ENCODE measurements at places on chromosomes 4 and X.

DNA sequence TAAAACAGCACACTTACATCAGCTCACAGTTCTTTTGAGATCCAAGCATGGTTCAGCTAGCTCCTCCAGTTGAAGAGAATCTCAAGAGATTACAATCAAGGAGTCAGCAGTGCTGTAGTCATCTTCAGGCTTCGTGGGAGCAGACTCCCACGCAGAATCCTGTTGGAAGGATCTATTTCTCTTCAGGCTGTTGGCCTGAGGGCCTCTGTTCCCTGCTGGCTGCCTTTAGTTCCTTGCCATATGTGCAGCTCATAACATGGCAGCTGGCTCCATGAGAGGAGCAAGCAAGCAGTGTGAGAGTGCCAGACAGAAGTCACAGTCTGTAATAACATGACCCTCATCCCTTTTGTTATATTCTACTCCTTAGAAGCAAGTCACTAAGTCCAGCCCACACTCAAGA lies 168.6 kb downstream of the COX18 start:
- DNase-seq, result no peak

GRCh38 chr4:55727746-55728145 lies 91.6 kb upstream of the NMU start:
- no peak for DNase-seq

DNA sequence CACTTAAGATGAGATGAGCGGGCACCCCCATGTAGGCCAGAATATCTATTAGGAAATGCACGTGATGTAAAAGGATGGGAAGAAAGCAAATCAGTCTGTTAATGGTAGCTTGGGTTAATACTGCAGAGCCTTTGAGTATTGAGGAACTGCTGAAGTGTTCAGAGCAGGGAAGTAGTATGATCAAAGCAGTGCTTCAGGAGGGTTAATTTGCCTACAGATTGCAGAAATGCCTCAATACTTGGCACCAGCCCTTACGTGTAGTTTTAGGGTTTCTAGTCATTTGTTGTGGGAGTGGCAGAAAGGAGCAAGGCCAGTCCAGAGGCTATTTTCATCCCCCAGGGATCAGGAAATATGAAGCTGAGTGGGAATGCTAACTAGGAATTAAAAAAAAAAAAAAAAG lies 19.7 kb downstream of the ZFX start:
- no peak for DNase-seq

DNA sequence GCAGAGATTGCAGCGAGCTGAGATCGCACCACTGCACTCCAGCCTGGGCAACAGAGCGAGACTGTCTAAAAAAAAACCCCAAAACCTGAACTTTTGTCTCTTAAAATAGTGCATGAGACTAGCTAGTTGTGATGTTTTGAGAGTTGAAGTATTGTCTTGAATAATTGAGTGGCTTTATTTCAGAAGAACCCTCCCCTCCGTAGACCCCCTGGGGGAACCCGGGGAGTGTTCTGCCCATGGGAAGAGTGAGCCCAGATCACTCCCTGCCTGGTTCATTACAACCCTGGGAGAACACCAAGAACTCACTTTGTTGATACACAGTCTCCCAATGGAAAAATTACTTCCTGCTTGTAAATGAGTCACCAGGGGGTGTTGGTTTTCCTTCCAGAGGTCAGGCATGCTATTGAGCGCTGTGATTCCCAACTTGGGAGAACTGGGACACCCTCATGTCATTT lies 65.3 kb upstream of the SHISA3 start:
- no peak for DNase-seq

DNA sequence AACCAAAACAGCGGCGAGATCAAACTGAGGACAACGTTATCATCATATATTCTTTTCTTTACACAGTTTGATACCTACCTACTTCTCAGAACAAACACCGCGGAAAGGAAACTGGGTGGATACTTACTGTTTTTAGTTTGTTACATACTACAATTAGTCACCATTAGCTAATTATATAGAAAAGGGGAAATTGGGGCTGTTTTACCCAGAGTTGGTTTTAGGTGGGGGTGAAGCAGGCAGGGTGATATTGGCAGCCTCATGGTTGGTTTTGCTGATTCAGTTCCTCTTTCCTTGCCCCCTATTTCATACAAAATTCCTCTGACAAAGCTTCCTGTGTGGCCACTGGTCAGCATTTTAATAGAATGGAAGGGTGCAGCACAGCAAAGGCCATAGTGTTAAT lies 77.8 kb downstream of the SORBS2 start:
- no peak for DNase-seq

- DNase-seq, result peak; percentile 12
Measured at GRCh38 chr4:140052050-140052449, 101.9 kb downstream of the MAML3 start.

- no peak for DNase-seq
Measured at GRCh38 chr4:13493793-13494192, 9.7 kb upstream of the RAB28 start.

DNA sequence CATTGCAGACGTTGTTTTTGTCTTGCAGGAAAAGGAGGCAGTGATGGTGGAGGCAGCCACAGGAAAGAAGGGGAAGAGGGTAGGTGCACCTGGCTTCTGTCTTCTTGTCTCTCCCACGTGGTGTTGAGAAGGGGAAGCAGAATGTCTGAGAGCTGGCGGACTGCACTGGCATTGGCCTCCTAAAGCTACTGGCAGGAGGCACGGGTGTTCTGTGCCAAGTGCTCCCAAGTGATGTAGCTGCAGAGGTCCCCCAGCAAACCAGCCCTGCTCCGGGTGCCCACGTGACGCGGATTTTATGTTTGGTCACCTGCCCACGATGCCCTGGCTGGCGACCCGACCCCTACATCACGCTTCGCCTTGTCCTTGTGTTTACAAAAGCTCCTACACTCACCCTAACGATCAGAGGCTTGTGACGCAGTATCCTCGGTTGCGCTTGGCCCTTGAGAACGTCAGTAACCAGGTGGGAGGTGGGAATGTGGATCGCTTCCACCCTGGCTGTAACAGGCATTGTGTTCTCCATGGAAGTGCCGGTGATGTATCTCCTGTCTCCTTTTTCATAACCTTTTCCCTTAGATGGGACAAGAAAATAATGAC lies 28.5 kb upstream of the XG start:
- no peak for DNase-seq

DNA sequence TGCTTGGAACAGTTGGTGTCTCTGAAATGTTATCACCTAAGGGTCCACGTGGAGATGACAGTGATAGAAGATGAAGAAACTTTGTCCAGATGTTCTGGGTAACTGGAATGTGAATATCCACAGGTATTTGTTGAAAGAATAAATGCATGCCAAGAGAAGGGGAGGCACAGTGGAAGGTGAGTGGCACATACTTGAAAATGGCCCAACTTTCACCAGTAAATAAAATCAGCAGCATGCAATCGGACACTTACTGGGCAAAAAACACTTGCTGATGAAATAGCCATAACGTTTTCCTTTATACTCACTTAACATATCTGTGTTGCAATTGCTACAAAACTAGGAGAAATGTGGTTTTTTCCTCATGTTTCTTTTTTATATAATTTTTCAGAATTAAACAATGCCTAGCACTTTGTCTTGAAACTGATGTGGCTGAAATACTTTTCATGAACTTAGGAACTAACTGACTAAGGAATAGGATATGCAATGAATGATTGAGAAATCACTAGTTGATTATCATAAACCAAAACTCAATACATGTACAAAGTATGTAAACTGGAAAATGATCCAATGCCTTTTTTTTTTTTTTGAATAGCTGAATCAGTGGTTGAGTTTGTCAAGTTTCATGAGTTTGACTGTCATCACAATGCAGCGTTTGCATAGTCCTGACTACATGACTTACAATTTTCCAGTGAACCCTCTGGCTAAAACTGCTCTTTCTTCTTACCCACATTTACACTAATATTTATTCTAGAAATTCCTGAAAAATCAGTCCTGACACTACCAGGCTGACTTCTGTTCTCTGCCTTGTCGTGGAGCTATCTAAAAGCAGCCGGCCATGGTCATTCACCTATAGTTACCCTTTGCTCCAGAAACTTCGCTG lies 127.4 kb downstream of the CPE start:
- DNase-seq, result no peak

DNA sequence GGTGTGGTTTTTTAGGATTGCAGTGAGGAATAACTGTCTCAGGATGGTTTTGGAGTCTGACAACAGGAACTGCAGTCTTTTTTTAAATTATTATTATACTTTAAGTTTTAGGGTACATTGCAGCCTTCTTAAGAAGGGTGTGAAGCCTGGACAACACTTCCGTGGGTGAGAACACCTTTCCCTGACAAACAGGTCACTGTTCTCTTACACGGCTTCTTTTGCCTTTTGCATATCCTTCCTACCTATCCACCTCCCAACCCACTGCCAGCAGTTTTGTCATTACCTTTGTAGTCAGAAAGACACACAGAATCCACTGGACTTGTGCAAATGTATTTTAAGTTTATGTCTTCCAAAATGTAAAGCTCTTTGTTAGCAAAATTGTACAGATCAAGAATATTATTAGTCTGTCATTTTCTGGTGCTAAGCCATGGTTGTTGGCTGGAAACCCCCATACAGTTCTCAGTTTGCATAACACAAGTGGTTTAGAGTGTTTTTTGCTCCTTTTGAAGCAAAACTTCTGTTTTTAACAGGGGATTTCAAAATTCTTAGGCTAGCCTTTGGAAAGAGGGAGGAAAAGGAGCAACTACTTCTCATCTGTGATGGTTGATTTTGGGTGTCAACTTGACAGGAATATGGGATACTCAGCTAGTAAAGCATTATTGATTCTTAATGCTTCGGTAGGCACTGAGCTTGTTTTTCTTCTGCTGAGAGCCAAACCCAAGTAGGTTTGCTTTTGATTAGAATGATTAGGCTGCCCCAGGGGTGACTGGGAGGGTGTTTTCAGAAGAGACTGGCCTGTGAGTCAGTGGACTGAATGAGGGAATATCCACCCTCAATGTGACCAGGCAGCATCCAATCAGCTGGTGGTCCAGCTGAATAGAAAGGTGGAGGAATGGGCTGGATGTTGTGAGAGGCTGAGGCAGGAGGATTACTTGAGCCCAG lies 29.4 kb upstream of the KLHL2 start:
- no peak for DNase-seq

DNA sequence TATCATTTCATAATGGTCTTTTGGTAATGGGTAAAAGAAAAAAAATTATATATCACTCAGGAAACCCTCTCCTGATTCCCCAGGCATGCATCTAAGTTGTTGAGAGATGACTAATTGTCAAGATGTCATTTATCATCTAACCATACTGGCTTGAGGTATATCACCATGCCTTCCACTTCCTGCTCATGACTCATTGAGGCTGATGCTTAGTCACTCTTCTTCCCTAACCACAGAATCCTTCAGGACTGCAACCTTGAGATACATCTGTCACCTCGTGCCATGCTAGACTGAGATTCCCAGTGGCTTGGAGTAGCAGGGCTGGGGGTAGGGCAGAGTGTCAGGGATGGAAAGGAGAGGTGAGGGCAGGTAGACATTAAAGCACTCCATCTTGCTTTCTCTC lies 782.5 kb upstream of the INTU start:
- DNase-seq, result no peak

GRCh38 chr4:107578321-107578720 lies 141.7 kb downstream of the PAPSS1 start:
- no peak for DNase-seq

DNA sequence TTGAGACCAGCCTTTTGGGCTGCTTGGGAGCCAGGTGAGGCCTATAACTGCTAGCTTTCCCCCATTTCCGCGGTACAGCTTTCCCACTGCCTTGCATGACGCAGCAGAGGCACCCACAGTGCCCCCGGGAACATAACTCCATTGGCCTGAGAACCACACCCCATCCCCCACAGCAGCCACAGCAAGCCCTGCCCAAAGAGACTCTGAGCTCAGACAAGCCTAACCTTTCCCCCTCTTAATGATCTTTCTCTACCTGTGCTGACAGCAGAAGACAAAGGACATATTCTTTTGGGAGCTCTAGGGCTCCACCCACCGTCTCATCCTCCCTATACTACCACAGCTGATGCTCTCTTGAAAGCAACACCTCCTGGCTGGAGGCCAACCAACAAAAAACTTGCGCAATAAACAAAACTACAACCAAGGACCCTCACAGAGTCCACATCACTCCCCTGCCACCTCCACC lies 114.8 kb downstream of the FANCB start:
- no peak for DNase-seq

- DNase-seq, result no peak
Measured at GRCh38 chrX:84168095-84168494, 19.9 kb downstream of the RPS6KA6 start.

- no peak for DNase-seq
Measured at GRCh38 chrX:13381514-13381913, 61.7 kb upstream of the ATXN3L start.

DNA sequence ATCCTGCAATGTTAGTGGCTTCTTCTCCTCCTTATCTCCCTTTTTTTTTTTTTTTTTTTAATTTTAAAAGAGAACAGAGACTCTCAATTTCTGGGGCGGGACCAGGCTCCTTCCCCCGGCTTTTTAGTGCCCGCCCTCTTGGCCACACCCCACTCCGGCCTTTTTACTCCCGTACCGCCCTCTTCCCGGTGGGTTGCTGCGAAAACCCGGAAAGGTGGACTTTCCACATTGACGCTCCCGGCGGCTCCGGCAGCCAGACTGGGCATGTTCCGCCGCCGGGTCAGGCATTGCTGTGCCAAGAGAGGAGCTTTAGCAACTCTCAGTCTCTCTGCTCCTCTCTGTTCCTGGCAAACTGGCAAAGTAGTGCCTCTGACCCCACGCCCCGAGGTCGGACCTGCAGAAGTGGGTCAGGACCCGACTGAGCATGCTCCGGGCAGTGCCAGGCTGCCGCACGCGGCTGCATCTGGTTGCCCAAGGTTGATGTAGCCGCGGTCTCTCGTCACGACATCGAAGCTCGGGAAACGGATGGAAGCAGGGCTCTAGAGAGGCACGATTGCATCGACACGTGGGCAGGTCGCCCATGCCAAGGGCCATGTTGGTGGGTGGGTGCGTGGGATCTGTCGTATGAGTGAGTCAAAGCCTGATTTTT lies 1.1 kb upstream of the MFAP3L start:
- peak; percentile 90 for DNase-seq

GRCh38 chr4:151711646-151712045 lies 49.2 kb downstream of the GATB start:
- DNase-seq, result no peak

DNA sequence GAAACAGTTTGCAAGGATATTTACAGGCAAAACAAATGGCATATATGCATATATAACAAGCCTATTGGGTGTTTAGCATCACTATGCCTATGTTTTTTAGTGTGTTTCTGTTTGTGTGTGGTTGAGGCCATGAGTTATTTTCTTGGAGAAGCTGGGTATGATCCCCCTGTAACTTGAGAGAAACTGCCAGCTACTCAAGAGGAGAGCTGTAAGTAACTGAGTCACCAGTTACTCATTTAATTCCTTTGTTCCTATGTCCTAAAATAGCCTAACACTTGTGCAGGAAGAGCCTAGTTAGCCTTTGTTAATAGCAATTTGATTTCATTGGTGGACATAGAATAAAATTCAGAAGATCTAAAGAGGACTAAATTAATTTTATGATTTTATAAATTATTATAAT lies 79.1 kb downstream of the PWWP3B start:
- DNase-seq, result no peak

GRCh38 chr4:41643331-41643730 lies 105.2 kb downstream of the PHOX2B start:
- DNase-seq, result no peak

- no peak for DNase-seq
Measured at GRCh38 chr4:55008166-55009056, 117.0 kb downstream of the KDR start.
